ENCODE measurements at places on chromosomes 1 and 21.

DNA sequence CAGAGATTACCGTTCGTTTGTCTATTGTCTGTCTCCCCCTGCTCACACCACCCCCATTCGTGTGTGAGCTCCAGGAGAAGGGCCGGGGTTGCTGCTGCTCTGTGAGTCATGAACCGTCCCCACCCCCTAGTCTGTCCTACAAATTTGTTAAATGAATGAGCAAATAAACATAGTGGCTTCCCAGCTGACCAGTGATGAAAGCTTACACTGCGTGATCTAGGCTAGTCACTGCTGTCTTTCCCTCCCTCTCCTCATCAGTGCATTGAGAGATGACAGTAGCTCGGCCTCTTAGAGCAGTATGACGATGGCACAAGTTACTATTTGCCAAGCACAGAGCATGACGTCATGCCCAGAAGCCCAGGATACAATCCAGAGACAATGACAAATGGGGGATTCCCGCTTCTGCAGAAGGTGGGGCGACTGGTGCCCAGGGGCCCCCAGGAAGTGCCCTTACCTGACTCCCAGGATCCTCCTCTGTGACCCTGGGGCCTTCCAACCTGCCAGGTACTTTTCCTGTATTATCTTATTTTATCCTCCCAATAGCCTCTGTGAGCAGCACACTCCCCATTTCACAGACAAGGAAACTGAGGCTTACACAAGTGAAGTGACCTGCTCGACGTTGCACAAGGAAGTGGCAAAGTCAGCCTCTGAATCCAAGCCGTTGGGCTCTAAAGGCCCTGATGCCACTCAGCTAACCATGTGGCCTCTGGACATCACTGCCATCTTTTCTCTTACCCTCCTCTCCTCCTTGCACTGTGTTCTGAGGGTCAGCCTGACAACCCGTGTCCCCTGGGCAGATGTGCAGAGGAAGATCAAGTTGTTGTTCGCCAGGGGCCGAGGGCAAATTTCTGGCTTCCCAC, 8.6 kb upstream of the EPHA2 start:
- DNase-seq = no peak

DNA sequence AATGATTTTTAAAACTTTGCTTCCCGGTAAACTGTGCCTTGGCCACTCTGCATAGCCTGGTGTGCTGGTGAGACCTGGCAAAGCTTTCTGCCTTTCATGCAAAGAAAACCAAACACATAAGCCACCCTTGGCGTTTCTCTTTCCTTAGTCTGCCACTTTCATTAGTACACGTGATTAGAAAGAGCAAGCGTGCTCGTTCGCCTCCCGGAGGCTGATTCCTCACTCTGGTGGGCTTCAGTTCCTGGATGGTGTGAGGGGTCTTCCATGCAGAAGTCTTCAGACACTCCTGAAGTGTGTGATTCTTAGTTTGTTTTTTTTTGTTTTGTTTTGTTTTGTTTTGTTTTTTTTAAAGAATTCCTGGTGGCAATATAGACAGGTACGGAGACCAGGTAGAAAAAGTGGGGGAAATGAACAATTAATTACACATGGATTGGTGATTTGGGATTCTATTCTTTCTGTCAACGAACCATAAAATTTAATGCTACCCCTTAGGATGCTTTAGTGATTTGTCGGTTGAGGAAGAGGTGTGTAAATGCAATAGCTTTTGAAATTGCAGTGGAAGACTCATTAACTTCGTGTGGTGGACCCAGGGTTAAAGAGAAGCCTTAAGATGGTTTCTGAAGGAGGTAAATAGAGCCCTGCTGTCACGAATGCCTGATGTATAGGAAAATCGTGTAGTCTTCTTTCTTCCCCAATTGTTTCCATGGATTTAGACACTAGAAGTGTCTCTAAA, 2.1 kb downstream of the GALNT2 start:
- DNase-seq = peak; percentile 16

DNA sequence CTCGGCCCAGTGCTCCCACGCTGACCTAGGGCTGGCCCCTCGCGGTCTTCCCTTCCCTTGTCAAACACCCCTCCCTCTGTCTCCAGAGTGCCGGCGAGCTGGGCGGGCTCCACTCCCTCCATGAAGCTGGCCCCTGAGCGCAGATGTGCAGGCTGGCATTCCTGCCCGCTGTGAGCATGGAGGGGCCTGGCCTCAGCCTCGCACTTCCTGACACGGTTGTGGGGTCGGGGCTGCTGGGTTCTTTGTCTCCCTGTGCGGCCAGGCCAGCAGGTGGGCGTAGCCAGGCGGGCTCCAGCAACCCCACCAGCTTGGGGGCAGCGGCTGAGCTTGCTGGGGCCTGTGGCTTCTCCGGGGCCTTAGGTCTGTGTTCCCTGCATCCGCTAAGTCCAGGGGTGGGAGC, 14.2 kb upstream of the PEX10 start:
- DNase-seq = no peak

- peak; percentile 18 for DNase-seq
These were observed 21.1 kb downstream of the C1orf21 start for GRCh38 chr1:184407816-184408510.

GRCh38 chr1:41631971-41632370, 147.5 kb upstream of the EDN2 start:
- DNase-seq = no peak

GRCh38 chr1:233981042-233981675, 76.7 kb downstream of the SLC35F3 start:
- no peak for DNase-seq

GRCh38 chr1:185157599-185158412, 839 bp downstream of the SWT1 start:
- peak; percentile 8 for DNase-seq

- no peak for DNase-seq
These were observed 20.2 kb upstream of the MGST3 start for GRCh38 chr1:165610866-165611265.

GRCh38 chr1:100400404-100400803, 48.1 kb downstream of the CDC14A start:
- peak; percentile 55 for DNase-seq

- DNase-seq = no peak
These were observed 4.4 kb upstream of the KCNN3 start for GRCh38 chr1:154874465-154874864.

GRCh38 chr1:186404454-186405051, 28.9 kb downstream of the ODR4 start:
- DNase-seq = peak; percentile 51

- DNase-seq = no peak
These were observed 932 bp upstream of the USP24 start for GRCh38 chr1:55216096-55216495.

DNA sequence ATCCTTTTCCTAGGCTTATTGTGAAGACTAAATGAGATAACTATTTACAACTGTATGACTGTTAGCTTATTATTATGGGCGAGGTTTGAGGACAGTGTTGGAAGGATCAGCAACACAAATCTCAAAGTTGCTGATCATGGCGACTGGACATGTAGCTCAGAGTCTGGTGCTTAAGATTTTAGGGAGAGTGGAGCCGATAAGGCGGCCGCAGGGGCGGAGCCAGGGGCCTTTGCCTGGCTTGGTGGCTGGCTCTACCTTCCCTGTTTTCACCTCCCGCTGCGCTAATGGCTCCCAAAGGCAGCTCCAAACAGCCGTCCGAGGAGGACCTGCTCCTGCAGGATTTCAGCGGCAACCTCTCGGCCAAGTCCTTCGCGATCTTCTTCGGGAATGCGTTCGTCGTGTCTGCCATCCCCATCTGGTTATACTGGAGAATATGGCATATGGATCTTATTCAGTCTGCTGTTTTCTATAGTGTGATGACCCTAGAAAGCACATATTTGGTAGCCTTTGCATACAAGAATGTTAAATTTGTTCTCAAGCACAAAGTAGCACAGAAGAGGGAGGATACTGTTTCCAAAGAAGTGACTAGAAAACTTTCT, 45.5 kb downstream of the GIPC2 start:
- no peak for DNase-seq

DNA sequence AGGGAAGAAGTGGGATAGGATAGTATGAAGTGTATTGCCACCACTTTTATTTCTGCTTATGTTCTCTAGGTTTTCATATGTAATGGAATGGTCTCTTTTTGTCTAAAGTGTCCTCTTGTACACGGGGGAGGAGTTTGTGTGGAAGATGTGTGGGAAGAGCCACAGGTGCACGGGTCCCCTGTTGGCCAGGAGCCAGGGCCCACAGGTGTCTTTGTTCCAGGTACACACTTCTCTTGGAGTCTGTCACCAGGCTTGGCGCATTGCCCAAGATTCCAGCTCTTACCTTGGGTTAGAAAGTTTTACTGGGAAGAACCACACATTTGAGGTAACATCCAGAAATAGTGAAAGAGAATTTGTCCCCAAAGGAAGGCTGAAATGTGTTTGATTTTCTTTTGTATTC, 10.5 kb downstream of the TENT5C start:
- DNase-seq = no peak

DNA sequence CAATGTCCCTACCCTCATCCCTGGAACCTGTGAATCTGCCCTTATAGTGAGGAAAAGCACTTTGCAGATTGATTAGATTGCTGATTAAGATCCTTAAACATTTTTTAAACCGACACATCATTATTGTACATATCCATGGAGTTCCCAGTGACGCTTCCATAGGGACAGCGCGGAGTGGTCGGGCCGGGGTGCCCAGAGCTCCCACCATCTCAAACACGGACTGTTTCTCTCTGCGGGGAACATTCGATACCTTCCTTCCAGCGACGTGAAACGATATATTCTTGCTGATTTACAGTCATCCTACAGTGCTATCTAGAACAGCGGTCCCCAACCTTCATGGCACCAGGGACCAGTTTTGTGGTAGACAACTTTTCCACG, 4.0 kb downstream of the KRTAP10-12 start:
- no peak for DNase-seq

DNA sequence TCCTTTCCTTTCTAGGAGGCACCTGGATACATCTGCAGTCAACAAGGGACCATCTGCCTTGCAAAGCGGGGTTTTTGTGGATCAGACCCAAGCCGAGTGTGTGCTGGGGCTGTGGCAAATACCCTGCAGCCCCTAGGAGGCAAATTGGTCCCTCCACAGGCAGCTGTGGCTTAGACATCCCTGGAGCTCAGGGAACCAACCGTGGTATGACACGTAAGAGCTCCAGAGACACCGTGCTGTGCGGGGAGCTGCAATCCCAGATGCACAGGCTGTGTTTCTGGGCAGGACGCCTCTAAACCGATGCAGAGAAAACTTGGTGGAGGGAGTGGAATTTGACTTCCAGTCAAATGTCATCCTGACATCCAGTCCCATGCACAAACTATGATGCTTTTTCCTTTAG, 141.5 kb downstream of the KAZN start:
- no peak for DNase-seq

- no peak for DNase-seq
These were observed 15.0 kb upstream of the REN start for GRCh38 chr1:204181116-204181515.

GRCh38 chr1:112504001-112504660, 4.6 kb upstream of the WNT2B start:
- DNase-seq = no peak

GRCh38 chr1:226734611-226735153, 4.4 kb downstream of the ITPKB start:
- no peak for DNase-seq

GRCh38 chr1:231982871-231983587, 356.4 kb downstream of the DISC1 start:
- no peak for DNase-seq

- no peak for DNase-seq
These were observed 2.0 kb downstream of the MEF2D start for GRCh38 chr1:156498432-156499193.

DNA sequence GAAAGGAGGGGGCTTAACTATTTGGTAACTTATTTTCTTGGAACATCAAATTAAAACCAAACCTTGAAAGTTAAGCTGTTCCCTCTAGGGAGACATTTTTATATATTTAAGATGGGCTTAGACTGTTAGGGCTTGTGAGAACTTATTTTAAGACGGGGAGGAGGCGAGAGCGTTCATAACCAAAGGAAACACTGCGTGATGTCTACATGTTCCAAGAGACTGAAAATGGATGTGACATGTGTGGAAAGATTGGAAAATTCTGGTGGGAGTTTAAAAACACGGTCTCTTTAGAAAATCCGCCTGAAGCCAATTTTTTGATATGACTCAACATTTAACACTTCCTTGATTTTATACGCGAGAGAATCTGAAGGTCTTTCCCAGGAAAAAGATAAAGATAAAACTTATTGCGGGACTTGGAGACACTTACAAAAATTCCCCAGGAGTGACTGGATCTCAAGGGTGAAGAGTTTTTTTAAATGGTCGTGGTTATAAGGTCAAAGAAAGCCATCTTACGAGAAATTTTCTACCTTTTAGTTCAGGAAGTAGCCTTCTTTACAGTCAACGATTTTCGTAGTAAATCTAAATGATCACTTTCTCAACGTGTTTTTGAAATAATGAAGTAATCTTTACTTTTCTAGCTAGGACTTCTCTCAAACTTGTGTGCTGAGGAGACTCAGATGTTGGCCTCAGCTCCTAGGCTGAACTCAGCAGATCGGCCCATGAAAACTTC, 828 bp downstream of the PNRC2 start:
- DNase-seq = peak; percentile 28

GRCh38 chr1:152795686-152796085, 835 bp upstream of the LCE1D start:
- DNase-seq = no peak

DNA sequence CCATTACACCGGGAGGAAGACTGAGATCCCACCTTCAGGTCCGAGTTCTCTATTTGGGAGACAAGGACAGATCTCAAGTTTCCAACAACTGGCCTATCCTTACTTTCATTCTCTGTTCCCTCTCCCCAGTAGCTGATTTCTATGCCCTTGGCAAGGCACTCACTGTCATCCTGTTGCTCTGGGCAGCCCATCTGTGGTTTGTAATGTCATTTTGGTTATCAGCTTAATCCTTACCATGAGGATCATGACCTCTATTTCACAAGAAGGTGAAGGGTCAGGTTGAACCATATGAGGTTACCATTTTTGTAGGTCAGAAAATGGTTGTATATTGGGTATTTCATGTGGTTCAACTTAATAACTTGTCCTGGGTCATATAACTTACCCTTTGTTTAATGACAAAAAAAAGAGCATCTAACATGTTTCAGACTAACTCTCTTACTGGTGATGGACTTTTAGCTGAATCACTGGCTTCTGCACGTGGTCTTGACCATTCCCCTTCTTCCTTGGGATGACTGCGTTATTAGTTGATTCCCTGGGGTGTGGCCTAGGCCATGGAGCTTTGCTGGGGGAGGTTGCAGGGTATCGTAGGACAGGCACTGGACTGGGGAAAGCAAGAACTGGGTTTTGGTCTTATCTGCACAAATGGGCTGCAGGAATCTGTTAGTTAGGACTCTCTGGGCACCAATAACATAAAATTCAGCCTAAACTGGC, 120.2 kb downstream of the ACTL8 start:
- DNase-seq = no peak

GRCh38 chr1:17538428-17539117, 925 bp upstream of the ARHGEF10L start:
- no peak for DNase-seq

DNA sequence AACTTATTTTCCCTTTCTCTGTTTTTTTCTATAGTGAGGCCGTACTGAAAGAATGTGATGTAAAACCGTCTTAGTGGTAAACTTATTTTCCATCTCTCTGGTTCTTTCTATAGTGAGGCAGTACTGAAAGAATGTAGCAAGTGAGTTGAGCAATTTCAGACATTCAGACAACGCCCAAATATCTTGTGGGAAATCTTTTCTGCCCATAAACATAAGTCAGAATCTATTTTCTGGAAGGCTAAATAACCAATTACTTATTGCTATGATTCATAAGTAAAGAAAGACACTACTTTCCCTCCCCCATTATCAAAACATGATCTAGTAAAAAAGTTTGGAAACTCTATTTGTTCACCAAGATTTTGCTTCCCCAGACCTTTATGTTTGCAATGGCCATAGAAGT, 18.8 kb upstream of the SCCPDH start:
- DNase-seq = no peak
